Activated CD4-positive, alpha-beta T cell treated with anti-CD3 and anti-CD28 coated beads for 24 hours (primary cell): ENCODE measurements at places on chromosomes 7 and 10.
A peak's percentile ranks its signal among the peaks of the same experiment; 100 is the strongest.

- DNase-seq, result no peak
Observed at GRCh38 chr7:151115836-151116418, 29.7 kb downstream of the AGAP3 start.

GRCh38 chr7:106069471-106070200 is 42.5 kb downstream of the SYPL1 start:
- no peak for DNase-seq

GRCh38 chr10:24871011-24871935 is 81.1 kb downstream of the PRTFDC1 start:
- DNase-seq, result no peak

DNA sequence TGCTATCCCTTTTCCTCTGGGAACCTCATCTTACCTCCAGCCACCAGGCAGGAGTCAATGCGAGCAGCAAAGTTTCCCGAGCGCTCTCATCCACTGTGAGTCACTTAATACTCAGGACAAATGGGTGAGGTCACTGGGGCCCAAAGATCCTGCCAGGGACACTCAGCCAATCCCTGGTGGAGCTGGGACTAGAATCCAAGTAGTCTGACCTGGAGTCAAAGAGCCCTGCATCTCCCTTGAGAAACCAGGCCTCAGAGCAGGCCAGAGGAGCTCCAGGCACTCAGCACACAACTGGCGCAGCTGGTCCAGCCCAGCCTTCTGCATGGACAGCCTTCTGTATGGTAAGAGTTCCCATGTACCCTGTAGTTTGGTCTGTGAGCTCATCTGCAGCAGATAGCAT is 142.3 kb downstream of the MAPK8 start:
- no peak for DNase-seq

GRCh38 chr7:73738220-73738611 is 386 bp downstream of the ABHD11 start:
- peak; percentile 63 for DNase-seq

GRCh38 chr7:48511080-48511479 is 339.8 kb downstream of the ABCA13 start:
- DNase-seq, result no peak

DNA sequence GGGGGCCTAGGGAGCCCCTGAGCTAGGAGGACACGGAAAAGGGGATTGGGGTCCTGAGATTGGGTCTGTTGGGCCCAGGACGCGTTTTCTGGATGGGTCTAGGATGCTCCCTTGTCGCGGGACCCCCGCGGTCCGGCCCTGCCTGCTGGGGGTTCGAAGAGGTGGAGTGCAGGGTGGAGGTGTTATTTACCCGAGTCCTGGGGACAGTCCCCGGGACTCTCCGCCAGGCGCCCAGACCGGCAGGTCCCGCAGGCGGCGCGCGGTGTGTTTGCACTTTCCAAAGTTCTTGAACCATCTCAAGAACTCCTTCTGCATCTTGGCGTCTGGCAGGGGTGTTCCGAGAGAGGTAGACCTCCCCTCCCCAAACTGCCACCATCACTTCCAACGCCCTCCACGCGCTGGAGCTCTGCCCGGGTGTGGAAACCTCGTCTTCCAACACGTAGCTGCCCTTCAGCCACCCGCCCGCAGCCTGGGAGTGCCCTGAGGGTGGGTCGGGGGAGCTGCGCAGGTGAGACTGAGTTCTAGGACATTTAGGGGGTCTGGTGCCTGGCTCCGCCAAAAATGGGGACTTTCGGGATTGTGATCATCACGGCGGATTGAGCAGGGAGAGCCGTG is 569 bp downstream of the CAV1 start:
- peak; percentile 25 for DNase-seq
